ENCODE measurements at places on chromosomes 7 and 10.

GRCh38 chr7:130521258-130521951 is 29.5 kb downstream of the MEST start:
- no peak for DNase-seq

DNA sequence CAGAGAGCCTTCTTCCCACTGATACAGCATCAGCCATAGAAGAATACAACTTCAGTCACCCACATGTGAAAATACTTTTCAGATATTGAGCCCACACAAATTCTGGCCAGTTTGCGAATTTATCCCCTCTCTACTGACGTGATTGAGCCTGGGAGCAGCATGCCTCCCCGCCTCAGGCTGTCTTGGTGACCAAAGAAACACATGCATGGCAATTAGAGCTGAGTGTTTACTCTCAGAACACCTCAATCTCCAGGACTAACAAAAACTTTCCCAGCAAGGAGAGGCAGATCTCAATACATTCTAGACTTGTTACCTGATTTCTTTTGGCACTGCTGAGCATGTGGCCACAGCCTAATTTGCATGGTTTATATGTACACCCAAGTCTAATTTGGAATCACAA is 122.5 kb downstream of the TMEM26 start:
- no peak for DNase-seq

GRCh38 chr10:4064489-4064888 is 279.5 kb upstream of the KLF6 start:
- no peak for DNase-seq

DNA sequence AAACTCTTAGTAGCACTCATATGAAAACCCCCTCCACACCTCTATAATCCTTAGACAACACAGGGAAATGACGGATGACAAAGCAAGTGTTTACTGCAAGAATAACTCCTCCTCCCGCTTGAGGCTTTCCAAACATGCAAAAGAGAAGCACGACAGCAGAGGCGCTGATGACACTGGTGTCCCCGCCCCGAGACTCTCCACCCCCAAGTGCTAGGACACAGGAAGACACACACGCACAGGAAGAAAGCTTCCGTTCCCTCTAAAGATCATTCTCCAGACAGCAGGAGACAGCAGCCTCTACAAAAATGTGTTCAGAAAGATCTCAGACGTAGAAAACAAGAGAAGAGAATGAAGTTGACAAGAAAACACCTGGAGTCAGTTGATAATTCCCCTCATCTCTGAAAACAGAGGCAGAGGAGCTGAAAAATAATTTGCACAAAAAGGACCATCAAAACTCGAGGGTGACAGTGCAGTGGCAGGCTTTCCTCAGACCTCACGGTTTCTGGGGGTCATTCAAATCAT is 90.2 kb downstream of the DLG5 start:
- peak; percentile 14 for DNase-seq

GRCh38 chr10:1882180-1882579 is 144.9 kb upstream of the ADARB2 start:
- no peak for DNase-seq

DNA sequence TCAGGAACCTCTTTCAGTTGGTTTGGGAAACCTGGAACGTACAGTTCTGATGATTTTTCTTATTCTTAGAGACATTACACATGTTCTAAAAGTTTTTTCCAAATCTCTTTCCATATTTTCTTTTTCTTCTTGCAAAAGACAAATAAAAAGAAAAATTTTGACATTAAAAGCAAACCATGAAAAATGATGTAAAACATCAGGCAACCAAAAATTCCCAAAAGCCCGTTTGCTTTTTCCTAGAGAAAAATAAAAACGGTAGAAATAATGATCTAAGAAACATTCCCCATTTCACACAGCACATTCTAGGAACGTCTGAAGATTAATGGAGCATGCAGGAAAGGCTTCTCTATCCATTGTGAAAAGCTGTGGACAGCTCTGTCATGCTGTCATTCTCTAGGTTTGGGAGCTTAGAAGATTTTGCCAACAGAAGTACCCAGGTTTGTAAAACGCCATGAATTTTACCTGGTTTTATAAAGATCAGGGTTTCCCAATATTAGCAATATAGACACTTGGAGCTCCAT is 11.2 kb upstream of the PRTFDC1 start:
- DNase-seq = no peak

Data from stimulated activated CD8-positive, alpha-beta memory T cell treated with anti-CD3 and anti-CD28 coated beads, Interleukin-2, amount 100 ng/mL, for 1 hour (primary cell).